ENCODE measurements at places on chromosomes 1 and 21.
A peak's percentile ranks its signal among the peaks of the same experiment; 100 is the strongest.

GRCh38 chr1:43241413-43241836, 28.4 kb upstream of the TMEM125 start:
- peak; percentile 37 for DNase-seq

- DNase-seq = no peak
Measured at GRCh38 chr1:24981631-24982005, 51.5 kb upstream of the RUNX3 start.

- peak; percentile 19 for DNase-seq
Measured at GRCh38 chr1:179090522-179090921, 8.7 kb downstream of the TOR3A start.

GRCh38 chr1:164586591-164586990, 27.6 kb downstream of the PBX1 start:
- no peak for DNase-seq

GRCh38 chr1:192747943-192748342, 60.9 kb upstream of the RGS2 start:
- DNase-seq = peak; percentile 49

DNA sequence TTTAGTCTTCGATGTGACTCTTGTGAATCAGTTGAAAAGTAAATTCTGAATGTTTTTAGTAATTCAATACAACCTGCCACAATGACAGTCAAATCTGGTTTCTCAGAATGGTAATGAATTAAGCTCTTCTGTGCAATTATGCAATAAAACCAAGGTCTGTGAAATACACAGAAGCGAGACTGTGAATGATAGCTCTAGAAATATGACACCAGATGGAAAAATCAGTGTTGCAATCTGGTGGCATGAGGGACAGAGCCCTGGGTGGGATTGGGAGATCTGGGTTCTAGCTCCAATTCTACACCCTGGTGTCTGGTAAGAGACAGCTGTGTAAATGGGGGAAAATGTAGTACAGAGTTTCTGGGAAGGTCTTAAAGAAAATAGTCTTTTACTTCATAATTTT, 586.4 kb upstream of the ZRANB2 start:
- peak; percentile 57 for DNase-seq

DNA sequence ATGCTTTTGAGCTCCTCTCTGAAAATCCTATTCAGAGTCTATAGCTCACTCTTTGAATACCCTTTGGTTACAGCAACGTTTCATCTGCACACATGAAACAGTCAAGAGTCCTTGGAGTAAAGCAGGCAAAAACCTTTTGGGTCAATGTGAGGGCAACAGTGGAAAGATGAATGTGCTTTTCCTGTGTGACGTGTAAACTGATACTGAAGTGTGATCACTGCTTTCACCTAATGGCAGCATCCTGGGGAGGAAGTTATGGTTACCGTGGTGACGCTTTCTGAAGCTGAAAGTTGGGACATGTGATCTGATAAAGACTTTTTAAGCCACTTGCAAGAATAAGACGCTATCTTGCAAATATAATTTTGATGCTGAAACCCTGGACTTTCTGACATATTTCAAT, 160.0 kb downstream of the SEC16B start:
- no peak for DNase-seq

DNA sequence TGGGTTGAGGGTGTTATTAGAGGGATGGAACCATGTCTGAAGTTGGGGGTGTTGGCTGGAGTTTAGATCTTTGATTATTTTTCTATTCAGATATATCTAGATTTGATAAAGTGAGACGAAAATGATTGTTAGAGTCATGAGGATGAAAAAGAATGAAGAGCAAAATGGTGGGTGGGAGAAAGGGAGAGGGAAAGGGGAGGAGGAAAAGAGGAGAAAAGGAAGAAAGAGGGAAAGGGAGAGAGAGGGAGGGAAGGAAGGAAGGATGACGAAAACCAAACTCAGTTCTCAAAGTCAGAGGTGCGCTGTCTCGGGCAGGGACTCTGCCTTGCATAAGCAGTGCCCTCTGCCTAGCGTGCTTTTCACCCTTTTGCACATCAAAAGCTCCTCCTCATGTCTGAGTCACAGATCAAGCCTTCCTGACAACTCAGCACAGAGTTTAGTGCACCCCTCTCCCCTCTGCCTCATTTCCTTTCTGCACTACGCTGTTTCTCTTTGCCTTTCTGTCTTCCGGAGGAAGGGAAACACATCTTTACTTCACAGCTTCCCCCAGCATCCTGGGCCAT, 225.8 kb upstream of the PROX1 start:
- DNase-seq = no peak

GRCh38 chr1:213054733-213055591, 3.9 kb downstream of the RPS6KC1 start:
- DNase-seq = peak; percentile 45

DNA sequence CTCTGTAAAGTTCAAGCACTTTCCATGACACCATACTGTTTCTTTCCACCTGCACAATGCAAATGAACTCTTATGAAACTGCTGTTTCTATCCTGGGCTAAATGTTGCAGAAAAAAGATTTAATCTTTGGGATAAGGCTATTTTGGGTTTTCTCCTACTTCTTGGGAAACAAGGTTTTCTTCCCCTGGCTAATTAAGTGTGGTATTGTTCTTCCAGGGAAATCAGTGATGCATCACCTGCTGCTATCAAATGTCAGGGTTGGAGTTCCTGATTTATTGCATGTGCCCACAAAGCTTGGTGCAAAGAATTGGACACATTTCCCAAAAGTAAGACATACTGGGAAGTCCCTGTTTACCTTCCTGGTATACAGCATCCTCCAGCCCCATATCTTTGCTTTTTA, 6.0 kb upstream of the RGS4 start:
- DNase-seq = no peak

GRCh38 chr1:184051138-184051484, 419 bp upstream of the TSEN15 start:
- no peak for DNase-seq

- DNase-seq = peak; percentile 68
Measured at GRCh38 chr1:103496014-103496635, 29.4 kb upstream of the RNPC3 start.

DNA sequence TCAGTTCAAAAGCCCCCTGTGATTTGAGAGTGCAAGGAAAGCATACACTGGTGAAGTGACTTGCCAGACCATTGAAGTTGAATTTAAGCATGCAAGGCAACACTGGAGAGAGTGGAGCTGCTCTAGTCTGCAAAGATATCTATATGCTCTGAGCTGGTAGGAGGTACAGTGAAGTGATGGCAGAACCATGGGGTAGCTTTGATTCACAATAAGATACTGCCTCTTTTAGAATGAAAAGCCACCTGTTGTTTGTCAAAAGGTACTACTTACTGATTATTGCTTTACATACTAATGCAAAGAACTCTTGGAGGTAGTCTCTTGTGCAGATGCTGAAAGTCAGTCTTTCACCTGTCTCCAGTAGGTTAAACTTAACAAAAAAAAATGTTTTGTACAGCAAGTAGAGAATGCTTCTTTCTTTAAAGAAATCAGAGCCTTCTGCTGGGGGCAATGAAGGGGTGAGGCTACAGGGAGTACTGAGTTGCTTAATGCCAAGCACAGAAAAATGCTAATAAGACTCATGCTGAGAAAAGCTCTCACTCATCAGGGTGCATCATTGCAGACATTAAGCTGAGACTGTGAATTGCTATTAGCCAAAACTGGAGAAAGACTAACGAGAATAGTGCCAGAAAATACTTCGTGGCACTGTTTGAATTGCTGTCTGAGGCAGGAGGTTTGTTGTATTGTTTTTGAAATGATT, 1150.5 kb upstream of the TMPRSS15 start:
- no peak for DNase-seq

DNA sequence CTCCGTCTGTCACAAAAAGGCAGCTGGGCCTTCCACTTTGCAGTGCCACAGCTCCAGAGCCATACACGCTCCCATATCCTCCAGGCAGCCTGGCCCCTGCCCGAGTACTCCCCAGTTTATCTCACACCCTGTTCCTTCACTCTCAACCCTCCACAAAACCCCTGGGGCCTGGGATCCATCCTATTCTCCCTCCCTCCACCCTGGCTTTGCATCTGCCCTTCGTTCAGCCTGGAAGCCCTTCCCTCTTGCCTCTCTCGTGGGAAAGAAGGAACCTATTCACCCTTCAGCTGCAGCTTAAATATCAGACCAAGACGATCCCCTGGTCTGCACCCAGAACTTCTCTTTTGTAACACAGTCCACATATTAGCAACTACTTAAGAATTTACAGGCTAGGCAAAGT, 56.7 kb downstream of the CAMK2N1 start:
- peak; percentile 46 for DNase-seq

DNA sequence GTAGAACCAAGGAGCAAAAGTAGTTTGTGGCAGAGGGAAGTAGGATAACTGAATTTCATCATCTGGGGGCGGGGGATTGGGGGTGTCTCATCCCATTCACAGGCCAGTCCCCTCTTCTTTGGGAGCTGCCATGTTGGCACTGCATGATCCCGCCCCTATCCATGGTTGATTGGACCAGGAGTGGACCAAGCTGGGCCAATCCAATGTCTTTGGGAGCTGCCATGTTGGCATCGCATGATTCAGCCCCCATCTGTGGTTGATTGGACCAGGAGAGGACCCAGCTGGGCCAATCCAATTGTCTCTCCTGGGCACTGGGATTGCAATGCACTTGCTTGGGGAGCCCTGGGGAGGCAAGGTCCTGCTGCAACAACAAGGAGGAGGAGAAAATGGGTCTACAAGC, 12.3 kb upstream of the ALPL start:
- DNase-seq = no peak

DNA sequence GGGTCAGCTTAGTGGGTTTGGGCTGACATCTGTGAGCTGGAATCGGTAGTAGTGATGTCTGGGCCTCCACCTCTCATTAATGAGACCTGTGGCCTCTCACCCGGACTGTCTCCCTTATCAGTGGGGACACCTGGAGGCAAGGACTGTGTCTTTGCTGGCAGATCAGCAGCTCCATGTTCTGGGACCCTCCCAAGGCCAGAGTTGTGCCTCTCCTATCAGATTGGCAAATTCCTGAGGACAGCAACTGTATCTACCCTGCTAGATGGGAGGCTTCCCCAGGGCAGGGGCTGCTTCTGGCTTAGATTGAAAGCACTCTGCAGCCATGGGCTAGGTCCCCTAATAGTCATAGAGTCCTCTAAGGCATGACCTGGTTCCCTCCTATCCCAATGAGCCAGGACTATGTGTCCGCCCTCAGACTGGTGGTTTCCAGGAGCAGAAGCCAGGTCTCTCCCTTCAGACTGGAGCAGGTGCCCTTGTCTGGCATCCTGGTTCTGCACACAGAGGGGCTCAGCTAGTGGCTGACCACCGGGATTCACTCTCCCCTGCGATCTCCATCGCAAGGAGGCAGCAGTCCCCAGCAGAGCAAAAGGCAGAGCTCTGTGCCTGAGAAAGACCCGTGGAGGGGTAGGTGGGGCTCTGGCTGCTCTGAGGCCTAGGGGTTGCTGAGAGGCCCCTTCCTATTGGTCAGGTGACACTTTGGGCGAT, 5.8 kb downstream of the DRAXIN start:
- DNase-seq = no peak

GRCh38 chr1:161162052-161162451, 2.8 kb downstream of the USP21 start:
- DNase-seq = no peak

DNA sequence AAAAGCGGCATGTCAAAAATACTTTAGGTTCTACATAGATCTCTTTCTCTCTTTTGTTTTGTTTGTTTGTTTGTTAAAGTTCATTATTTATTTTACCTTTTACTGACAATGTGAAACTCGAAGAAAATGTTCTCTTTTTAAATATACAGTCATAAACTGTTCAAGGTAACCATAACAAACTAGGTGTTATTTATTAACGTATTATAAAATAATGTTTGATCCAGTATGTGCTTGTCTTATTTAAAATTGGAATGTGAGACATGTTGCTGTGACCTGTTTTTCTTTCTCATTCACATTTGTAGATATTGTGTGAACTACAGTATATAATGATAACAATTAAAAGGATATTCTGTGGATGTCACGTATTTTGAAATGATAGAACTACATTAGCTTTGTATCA, 5.9 kb upstream of the LEPR start:
- DNase-seq = no peak

GRCh38 chr1:19312782-19313635, 883 bp downstream of the SLC66A1 start:
- no peak for DNase-seq

DNA sequence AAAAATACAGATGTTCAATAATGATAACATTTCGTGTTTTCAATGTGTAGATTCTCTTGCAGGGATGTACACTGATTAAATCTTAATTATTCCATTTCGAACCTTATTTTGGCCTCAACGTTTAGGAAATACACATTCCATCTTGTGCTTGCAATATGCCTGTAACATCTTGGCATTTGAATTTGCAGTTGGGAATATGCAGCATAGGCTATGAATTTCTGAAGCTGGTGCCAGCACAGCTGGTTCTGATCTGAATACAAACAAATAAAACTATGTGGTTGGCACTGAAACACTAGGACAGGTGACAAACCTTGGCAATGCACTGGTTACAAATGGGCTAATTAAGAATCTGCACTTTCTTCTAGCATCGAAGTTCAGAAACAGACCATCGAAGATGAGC, 108.4 kb downstream of the ERG start:
- DNase-seq = peak; percentile 71

DNA sequence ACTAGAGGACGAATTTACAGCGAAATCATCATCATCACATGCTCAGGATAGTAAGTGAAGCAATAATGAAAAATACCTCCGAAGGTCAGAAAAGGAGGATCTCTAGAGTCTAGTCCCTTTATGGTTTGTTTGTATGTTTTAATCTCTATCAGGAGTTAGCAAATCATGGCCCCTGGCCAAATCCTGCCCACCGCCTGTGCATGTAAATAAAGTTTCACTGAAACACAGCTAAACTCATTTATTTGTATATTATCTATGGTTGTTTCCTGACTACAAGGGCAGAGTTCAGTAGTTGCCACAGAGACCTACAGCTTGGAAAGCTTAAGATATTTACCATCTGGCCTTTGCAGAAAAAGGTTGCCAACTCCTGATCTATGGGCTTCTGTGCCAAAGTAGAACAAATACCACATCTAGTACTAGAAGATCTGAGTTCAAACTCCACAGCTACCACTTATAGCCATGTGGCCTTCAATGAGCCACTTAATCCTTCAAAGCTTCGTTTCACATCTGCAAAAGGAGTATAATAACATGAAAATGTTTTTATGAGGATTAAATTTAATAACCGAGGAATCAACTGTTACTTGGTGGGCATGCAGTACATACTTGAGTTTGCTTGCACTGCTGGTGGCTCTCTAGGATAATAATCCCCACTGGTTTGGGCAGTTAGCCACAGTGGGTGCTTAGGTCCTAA, 94.0 kb upstream of the KIF26B start:
- DNase-seq = peak; percentile 38

- peak; percentile 47 for DNase-seq
Measured at GRCh38 chr1:46747683-46748288, 28.9 kb upstream of the EFCAB14 start.

DNA sequence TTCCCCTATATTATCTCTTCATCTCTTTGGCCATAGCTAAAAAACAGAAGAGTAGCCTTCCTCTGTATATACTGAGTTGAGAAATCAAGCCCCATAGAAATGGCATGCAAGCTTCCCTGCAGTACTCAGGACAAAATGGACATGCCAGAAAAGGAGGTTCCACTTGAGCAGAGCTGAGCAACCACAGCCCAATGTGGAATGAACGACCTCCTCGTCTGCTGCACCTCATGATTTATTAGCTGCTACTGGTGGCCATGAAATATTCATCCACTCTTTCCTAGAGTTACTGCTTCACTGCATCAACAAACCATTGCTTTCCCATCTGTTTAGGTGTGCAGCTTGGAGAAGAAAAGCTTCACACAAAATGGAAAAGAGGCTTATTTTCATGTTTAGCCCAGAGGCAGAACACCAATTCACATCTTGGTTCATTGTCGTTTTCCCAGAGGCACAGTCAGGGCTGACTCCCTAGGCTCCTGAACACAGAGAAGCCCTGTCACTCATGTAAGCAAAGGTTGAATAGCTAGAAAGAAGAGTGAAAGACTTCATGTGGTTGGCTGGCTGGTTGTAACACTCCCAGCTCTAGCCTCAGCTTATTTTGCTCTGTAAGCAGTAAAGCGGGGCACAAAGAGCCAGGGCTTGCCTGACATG, 148.0 kb downstream of the TSEN15 start:
- DNase-seq = no peak

All from fibroblast of the aortic adventitia (primary cell).